Activated CD8-positive, alpha-beta memory T cell treated with anti-CD3 and anti-CD28 coated beads, Interleukin-2, amount 50 U/mL, for 48 hours (primary cell): ENCODE measurements at places on chromosomes 4 and X.

DNA sequence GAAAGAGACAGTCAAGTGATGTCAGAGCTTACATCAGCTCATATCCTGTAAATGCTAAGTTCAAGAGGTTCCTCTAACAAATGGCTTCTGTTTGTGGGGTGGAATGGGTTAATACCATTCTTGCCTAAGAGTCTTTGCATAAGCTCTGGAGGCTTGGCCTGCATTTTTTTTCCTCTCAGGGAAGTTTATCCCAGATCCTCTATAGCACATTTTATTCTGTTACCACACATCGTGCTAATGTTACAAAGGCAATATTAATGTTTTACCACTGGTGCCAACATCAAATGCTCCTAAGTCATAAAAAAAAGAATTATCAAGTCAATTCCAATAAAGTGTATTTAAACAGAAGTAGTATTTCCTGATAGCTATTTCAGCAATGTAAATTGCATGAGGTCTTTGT is 2.9 kb upstream of the ADH6 start:
- DNase-seq, result no peak

DNA sequence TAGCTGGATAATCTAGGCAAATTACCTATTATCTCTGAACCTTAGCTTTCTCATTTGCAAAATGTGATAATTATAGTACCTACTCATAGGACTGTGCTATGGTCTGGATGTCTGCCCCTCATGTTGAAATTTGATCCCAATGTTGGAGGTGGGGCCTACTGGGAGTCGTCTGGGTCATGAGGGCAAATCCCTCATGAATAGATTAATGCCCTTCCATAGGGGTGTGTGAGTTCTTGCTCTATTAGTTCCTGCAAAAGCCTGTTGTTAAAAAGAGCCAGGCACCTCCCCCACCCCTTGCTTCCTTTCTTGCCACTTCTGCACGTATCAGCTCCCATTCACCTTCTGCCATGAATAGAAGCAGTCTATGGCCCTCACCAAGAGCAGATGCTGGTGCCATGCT is 73.9 kb downstream of the SERTM2 start:
- DNase-seq, result no peak

- no peak for DNase-seq
Observed at GRCh38 chr4:165986956-165987698, 114.1 kb downstream of the TLL1 start.

DNA sequence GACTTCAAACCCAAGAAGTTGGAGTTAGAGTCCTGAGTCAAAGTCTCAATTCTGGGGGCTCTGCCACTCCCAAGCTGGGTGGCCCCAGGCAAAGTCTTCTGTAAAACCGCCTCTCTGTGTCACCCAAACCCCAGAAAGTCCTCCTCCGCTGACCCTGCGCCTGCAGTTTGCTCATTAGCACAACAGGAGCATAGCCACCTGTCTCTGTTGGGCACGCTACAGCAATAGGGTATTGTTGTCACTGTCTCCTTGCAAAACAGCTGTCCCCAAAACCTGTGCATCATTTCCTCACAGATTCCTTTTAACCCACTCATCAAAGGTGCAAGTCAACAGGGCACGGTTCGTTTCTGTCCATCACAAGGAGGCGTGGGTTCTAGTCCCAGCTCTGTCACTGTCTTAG is 8.0 kb upstream of the DGAT2L6 start:
- DNase-seq, result no peak

DNA sequence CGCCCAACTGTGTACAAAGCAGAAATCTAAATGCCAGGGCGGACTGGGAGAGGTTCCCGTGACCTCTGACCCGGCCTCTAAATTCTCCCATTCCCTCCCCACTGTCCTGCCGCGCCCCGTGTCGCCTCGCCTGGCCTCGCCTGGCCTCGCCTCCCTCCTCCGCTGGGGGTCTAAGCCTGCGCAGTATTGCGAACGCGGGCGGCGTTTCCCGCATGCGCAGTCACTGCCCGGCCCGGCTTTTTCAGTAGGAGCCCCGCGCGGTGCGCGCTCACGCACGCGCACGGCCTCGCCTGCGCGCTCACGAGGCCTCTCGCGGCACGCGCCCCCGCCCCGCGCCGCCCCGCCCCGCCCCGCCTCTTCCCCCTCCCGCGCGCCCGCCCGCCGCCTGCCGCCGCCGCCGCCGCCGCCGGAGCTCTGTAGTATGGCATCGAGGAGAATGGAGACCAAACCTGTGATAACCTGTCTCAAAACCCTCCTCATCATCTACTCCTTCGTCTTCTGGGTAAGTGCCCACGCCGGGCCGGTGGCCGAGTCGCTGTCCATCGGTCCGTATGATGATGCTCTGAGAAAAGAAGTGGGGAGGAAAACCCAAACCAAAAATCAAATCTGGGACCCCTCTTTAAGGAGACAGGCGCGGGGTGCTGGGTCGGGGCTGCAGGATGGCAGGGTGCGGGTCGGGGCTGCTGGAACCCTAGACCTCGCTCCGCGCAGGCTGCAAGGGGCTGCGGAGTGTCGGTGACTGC is at the start of gene TSPAN7:
TSPAN7 (plus strand) TSS at position 417 of the 743 bp plus-strand sequence; CDS start at position 422, 5 bp downstream.
- peak; percentile 86 for DNase-seq

DNA sequence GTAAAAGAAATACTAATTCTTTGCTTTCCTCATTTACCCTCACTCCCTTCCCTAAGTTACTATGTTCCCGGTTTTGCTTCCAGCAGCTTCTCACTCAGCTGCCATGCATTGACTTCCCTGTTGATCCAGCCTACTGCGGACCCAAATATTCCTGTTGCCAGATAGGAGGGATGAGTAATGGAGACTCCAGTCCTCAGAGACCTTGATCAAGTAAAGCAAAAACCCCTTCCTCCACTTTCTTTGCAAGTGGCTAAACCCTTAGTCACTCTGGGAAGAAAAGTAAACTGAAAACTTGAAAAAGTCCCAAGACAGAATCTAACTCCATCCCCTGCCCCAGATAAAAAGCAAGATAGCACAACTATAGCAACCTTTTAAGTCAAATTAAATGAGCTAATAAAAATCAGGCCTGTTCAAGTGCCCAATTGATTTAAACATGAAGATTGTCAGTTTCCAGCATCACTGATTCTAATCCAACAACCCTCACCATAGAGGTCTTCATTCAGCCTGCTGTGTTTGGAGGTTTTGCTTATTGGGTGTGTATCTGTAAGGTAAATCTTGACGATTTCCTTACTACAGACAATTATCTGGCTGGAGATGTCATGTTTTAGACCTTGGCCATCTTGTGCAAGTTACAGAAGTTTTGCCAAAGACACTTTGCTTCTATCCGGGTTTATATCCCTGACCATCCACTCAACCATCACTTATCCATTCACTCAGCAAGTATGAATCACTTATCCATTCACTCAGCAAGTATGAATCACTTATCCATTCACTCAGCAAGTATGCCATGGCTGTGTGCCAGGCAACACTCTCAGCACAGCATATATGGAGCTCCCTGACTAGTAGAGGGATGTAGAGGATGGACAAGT is 17.6 kb downstream of the FGFBP1 start:
- no peak for DNase-seq

DNA sequence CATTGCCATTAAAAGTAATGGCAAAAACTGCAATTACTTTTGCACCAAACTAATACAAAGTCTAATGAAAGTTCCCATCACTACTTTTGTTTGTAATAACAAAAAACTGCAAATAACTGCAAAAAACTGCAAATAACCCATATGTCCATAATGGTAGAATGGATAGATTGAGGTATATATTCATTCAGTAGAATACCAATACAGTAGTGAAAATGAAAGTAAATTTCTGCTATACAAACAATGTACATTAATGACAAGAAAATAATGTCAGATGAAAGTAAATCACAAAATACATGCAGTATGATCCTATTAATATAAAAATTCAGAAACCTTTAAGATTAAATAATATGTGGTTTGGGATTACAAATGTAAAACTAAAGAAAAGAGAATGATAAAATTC is 41.3 kb upstream of the CEP135 start:
- no peak for DNase-seq

DNA sequence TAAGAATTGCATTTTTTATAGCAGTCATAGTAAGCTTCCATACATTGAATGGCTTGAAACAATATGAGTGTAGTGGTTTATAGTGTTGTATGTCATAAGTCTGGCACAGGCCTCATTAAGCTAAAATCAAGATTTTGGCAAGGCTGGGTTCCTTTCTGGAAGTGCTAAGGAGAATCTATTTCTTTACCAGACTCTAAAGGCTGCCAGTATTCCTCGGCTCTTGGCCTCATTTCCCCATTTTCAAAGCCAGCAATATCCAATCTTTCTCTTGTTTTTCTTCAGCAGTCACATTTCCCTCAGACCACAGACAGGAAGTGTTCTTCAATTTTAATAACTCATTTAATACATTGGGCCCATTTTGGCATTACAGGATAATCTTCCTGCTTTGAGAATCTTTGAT is 1155.5 kb upstream of the PABPC4L start:
- DNase-seq, result no peak

DNA sequence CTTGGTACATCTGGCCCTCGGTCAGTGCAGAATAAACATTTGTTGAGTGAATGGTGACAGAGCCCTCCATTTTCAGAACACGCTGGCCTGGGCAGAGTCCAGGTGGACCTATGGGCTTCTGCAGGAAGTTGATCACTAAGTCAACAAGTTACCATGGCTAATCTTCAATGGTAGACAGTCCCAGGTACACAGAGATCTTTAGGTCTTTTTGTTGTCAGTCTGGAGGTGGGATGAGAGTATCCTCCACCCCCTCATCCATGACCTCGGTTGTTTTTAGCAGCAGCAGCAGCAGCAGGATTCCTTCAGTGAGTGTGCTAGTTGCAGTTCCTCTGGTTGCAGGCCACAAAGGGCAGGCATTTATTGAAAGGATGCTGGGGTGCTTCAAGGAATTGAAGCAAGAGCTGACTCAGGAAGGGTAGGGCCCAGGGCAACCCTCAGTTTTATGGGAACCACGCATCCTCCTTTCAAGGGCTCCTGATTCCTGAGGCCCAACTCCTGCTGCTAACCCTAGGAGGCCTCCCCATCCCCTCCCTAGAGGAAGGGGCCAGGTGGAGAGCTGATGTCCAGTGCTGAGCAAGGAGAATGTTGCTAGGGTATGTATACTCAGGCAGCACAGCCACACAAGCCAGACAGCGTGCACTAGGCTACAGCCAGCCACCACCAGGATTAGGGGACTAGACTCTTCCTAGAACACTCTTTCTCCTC is 1.7 kb upstream of the USP27X start:
- DNase-seq, result no peak

- no peak for DNase-seq
Observed at GRCh38 chr4:88062843-88063242, 55.4 kb downstream of the PKD2 start.
